GM12865 (cell line): ENCODE measurements at places on chromosomes 3 and 15.
A peak's percentile ranks its signal among the peaks of the same experiment; 100 is the strongest.

DNA sequence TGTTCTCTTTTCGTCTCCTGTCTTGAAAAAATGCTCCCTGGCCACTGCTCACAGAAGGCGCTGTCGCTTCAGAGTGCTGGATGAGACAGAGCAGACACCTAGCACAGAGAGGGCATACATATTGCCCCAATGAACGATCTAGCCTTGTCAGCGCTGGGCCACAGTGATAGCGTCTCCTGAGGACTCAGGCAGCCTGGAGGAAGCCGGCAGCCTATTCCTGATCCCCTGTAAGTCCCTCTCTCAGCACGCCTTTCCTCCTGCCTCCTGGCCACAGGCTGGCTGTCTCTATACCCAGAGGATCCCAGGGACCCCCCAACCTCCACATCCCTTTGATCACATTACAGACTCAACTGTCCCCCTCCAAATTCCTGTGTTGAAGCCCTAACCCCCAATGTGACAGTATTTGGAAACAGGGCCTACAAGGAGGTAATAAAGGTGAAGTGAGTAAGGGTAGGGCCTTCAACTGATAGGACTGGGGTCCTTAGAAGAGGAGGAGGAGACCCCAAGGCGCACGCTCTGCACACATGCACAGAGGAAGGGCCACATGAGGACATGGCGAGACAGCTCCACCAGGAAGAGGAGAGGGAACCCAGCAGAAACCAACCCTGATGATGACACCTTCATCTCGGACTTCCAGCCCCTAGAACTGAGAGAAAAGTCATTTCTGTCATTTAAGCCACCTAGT lies 7.5 kb downstream of the PLA2G4F start:
- DNase-seq: no peak

GRCh38 chr3:14539384-14539741 lies 779 bp downstream of the GRIP2 start:
- no peak for DNase-seq

DNA sequence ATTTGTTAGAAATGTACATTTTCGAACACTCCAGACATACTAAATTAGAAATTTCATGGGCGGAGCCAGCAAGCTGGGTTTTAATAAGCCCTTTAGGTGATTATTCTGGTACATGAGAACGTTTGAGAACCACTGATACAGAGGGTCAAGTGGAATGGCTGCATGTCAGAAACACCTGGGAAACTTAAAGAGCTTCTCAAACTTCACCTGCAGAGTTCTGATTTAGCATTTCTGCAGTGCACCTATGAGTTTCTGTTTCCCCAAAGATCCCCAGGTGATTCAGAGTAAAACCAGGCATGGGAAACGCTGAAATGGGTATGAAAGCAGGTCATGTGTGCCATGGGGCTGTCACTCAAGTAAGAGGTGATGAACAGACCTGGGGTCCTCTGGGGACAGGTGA lies 68.1 kb downstream of the TMEM266 start:
- no peak for DNase-seq

GRCh38 chr3:195537995-195538394 lies 5.1 kb downstream of the PPP1R2 start:
- peak; percentile 88 for DNase-seq

DNA sequence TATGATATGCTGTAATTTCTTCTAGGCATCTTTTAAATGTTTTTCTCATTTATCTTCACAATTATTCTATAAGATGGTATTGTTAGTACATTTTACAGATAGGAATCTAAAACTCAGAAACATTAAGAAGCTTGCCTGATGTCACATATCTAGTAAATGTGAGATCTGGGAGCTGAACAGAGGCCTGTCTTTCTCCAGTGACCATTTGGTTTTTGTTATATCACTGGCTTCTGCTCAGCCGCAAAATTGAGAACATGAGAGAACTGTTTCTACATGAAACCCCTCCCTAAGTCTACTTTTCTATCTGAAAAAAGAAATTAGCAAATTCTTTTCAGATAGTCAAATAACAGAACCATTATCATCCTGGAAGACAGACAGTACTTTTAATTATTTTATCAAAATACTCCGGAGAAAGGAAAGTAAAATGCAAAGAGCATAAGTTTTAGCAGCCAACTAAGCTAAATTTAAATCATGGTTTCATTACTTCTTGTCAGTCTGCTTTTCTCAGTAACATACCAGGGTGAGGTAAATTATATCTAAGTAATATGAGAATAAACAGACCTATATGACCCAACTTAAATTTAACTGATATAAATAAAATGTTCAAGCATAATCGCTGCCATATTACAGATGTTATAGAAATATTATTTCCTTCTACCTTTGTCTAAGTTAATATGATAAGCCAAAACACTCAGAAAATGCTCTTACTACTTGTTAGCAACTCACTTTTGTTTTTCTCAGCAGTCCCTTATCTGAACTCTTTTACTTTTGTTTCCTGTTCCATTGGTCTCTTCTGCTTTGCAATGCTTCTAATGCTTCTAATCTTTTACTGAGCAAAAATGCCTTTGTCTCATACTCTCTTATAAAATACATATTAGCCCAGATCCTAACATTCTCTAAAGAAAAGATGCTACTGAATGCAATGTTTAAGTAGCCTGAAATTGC lies 68.0 kb upstream of the MBNL1 start:
- DNase-seq: peak; percentile 48
